Vagina (tissue), 2 donors: ENCODE measurements at places on chromosomes 5 and 9. TPM values are rescaled to one million over a fixed set of nuclear protein-coding genes. Genes with fewer than 3 reads are reported as not detected.

GARIN3 gene
- total RNA-seq, result not detected

DNA sequence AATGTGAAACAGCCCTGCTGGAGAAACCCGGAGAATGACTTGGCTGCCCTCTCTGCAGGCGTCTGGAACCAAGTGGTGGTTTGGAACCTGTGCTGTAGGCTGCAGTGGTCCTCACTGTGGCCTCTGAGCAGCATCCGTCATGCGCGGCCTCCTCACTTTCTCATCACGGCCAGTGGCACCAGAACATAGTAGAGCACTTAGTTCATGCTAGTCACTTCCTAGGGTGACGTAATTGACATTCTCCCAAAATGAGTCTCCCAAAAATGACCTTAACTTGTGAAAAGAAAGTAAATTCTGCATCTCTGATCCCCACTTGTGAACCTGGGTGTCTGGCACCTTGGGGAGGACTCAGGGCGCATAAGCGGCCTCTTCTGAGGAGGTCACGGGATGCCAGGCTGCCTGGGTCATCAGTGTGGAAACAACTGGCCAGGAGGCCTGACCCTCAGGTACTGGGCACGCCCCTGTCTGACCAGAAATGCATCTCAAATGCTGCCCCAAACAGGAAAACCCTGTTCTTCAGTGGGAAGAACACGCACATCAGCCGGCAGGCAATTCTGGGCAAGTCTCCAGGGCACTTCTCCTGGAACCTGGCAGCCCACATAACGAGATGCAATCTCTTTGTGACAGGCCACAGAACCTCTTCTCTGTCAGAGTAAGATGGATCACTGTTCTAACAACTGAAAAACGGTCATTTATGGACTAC is 36.6 kb upstream of the SPTLC1 start:
- no peak for DNase-seq

- no peak for DNase-seq
Observed at GRCh38 chr5:142871363-142872193, 101.4 kb downstream of the ARHGAP26 start.

SLC34A3 gene
- not detected for total RNA-seq

DNA sequence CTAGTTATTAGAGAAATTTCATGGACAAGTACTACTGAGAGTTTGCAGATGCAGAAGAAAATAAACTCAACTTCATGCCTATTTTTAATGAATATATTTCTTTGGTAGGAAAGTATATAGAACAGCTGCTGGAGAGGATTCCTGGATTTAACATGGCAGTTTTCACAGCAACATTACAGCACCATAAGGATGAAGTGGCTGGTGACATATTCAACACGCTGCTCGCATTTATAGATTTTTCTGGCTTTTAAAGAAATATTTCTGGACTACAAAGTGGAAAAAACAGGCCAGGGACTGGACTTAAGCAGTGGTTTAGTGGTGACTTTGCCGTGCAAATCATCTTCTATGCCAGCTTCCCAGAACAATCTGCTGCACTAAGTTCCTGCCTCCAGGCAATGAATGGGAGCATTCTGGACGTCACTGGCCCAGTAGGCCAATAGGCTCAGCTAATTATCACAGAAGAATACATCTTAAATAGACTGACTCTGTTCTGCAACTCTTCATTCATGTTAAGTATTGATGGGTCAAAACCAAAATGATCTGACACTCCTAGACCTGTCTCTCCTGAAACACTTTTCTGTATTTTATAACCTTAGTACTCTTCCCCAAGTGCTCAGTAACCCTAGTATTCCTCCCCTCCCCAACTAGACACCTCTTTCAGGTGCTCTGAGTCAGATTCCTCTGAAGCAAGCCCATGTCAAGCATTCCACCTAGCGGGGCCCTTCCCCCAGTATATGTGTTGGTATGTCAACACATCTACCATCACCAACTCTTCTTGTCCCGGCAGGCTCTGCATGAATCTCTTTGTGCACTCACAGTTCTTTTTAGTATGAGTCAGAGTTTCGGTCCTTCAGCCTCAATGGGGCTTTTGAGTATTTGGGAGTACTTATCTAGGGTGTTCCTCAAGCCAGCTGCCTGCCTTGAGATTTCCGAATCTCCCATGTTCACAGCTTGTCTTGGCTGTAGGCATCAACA is 625.5 kb downstream of the CHSY3 start:
- DNase-seq, result no peak

DNA sequence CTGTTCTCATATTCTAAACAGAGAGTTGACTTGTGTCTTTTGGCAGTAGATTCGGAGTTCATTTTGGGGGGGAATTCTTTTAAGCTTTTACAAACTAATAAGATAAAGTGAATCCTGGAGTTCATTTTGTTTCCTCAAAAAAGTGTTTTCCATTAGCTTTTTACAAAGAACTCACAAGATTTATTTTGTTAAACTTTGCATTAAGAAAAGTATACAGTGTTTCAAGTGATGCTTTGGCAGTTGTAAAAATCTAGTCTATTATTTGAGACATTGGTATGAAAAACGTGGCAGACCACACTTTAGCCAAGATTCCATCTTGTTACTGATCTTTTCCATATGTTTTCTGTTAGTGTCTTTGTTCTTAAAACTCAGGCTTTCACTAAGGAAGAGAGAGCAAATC is 1.2 kb upstream of the OMD start:
- DNase-seq, result no peak

DNA sequence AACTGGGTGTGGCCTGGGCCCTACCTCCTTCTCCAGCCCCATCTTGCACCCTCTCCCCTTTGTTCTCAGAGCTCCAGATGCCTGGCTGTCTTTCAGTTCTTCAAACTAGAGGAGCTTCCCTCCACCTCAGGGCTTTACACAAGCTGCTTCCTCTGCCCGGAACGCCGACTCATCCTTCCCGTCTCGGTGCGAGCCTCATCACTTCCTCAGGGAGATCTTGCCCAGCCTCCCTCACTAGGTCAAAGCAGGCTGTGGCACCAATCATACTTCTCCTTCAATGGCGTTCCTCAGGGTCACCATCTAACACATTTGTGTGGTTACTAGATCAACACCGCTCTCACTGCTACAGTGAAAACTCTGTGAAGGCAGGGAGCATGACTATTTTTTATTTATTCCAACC is 56.2 kb upstream of the ZSWIM6 start:
- no peak for DNase-seq

SSNA1 gene
- total RNA-seq, result 49.8 TPM
